Mammary epithelial cell (primary cell): ENCODE measurements at places on chromosomes 5 and 9. TPM values are rescaled to one million over a fixed set of nuclear protein-coding genes. Genes with fewer than 3 reads are reported as not detected.

GRCh38 chr5:135219868-135220267, 179.2 kb downstream of the MACROH2A1 start:
- no peak for DNase-seq

- no peak for DNase-seq
These were observed 7.3 kb upstream of the PTGER4 start for GRCh38 chr5:40672425-40672824.

GRCh38 chr5:90119531-90119971, 290.0 kb downstream of the CETN3 start:
- no peak for DNase-seq

DNA sequence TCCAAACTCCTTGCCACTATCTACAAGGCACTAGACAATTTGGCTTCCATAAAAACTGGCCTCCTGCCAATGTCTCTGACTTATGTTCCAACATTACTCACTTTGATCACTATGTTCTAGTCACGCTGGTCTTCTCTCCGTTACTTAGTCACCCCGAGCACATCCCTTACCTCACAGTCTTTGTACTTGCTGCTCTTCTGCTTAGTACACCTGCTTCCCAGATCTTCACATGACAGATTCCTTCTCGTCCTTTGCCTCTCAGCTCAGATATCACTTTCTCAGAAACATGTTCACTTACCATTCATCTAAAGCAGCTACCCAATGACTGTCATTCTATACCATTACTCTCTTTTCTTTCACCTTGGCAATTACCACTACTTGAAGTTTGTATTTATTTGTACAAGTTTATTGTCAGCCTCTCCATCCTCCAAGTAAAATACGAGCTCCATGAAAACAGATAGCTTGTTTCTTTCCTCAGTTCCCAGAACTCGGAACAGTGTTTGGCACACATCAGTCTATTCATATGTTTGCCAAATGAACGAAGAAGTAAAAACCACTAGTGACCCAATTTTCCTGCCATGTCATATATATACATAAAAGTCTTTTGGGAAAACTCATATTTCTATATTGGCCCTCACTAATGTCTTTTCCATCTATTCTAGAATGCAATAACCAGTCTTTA, 5.9 kb upstream of the SLC22A5 start:
- peak; percentile 95 for DNase-seq

DNA sequence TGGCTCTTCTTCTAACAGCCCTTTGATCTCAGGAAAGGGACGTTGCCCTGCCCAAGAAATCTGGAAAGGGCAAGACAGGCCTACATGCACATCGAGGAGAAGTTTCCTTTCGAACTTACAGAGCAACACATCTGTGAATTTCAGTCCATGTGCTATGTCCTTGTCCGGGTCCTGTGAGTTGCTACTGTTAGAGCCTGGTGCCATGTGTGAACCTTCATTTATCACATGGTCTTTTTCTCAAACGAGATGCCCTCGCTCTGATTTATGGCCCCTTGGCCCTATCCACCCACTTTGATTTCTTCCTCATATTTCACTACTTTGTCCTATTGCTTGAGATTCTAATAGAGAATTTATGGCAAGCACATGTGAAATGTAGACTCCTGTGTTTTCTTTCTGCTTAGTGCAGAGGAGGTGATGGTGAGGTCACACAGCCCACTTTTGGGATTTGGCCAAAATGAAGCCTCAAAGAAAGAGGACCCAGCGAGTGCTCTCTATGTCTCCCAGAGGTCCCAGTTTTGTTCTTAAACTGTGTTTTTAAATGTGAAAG, 153.1 kb downstream of the SNCAIP start:
- no peak for DNase-seq

DNA sequence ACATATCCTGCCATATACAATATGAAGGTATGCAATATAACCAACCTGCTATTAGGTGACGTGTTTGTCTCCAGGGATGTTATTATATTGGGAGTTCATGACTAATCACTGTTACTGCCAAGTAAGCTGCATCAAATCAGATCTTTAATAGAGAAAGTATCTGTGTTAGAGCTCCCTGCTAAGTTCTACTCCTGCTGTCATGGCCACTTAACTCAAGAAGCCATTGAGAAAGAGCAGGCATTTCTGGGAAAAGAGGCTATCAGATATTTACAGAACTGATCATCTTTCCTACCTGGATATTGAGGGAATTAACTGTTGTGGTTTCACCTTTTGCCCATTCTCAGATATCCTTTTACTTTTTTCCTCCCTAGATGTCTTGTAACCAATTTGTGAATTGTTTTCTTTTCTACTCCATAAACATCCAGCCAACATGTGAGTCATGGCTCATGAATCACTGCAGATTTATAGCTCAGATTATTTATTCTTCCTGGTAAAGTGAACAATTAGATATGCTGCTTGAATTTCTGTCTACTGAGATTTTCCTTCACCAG, 634.8 kb upstream of the FAM174A start:
- peak; percentile 45 for DNase-seq

DNA sequence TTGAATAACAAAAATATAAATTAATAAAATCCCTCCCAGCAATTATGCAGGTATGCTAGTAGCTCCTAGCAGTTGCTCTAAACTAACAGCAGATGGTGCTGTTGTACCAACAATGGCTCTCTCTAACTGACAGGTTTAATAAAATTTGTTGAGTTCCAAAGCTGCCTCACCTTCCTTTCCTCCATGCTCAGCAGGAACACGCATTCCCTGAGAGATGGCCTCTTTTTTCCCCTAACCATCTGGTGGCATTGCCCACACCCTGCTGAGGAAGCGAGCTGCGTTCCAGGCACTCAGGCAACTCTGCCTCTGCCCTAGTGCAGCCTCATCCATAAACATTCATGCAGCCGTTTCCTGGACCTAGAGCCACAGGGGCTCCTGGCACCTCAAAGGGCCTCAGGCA, 106.2 kb downstream of the KLHL3 start:
- peak; percentile 38 for DNase-seq

- DNase-seq, result no peak
These were observed 17.8 kb upstream of the S1PR3 start for GRCh38 chr9:88973281-88974045.

DNA sequence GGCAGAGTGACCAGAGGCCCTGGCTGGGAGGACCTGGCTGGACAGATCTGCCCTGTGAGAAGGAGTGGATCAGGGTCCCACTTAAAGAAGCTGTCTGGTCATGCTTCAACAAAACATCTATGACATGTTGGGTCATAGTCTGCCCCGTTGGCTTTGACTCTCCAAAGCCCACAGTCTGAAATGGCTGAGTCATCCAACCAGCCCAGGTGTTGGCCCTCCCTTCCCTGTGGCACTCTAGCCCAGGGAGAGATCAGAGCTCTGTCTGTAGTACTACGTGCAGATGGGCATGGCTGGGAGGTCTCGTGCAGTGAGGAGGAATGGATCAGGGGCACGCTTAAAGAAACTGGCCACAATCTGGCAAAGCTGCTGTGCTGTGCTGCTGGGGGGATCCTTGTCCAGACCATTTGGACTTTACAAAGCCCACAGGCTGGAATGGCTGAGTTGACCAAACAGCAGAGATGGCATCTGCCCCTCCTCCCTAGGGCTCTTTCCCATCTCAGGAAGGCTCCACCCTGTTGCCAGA, 206.1 kb downstream of the TUSC1 start:
- DNase-seq, result peak; percentile 14

ARSB gene
- polyA plus RNA-seq, result 5.0 TPM

HTR1A gene
- polyA plus RNA-seq, result not detected
